ENCODE measurements at places on chromosomes 12 and 14.

DNA sequence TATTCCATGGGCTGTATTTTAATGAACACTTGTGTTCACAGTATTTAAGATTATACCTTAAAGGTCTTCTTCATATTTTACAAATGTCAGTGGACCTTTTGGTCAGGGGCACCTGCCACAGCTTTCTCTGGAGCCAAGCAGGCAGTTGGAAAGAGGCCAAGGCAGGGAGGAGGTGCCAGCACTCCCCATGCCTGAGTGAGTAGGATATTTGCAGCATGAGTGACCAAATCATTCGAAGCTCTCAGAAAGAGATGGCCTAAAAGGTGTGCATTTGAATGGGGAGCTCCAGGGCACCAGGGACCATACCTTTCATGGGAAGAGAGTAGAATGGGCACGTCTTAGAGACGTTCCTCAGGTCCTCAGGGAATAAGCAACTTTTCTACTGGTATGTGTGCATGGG, 121.6 kb downstream of the GPR135 start:
- no peak for DNase-seq

DNA sequence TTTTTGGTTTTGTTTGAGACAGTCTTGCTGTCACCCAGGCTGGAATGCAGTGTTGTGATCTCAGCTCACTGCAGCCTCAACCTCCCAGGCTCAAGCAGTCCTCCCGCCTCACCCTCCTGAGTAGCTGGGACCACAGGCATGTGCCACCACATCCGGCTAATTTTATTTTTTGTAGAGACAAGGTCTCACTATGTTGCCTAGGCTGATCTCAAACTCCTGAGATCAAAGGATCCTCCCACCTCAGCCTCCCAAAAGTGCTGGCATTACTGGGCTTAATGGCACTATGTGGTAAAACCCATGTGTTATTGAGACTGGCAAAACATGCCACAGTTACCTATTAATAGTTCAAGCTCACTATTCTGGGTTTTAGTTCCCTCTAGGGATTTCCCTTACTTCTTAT, 51.2 kb upstream of the KCNH3 start:
- no peak for DNase-seq

DNA sequence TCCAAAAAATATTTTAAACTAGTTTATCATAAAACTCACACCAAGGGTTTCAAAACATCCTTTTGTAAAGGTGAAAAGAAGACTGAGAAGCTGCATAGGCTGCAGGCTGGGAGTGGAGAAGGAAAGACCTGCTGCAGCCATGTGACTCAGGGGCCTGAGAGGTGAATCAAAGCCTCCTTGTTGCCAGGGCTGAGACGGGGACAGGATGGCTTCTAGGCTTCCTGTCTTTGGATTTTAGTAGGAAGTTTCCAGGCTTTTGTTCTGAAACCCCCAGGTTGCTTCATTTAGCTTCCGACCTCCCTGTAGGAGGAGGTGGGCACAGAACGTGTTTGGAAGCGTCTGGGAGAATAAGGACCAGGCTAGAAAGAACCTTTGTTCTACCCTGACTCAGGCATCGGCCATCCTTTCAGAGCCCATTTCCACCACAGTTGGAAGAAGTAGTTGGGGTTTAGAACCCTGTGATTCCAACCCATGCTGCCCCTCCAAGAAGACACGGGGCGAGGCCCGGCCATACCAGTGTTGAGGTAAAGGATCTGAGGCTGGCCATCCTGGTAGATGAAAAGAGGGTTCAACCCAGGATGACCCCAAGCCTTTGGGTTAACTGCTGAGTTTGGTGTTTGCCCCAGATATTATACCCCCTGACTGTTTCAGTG, 122.4 kb downstream of the SLC25A47 start:
- DNase-seq, result no peak

DNA sequence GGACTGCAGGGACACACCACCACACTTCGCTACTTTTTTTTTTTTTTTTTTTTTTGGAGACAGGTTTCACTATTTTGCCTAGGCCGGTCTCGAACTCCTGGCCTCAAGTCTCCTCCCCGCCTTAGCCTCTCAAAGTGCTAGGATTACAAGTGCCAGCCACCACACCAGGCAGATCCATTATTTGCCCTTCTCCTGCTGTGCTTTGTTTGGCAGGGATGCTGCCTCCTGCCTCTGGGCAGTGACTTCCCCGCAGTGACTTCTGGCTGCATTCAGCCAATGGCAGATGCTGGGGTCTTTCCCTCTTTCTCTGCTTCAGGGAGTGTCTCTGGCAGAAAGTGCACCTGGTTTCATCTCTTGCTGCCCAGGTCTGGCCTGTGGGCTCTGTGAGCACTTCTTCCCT, 6.7 kb upstream of the MORN3 start:
- no peak for DNase-seq

DNA sequence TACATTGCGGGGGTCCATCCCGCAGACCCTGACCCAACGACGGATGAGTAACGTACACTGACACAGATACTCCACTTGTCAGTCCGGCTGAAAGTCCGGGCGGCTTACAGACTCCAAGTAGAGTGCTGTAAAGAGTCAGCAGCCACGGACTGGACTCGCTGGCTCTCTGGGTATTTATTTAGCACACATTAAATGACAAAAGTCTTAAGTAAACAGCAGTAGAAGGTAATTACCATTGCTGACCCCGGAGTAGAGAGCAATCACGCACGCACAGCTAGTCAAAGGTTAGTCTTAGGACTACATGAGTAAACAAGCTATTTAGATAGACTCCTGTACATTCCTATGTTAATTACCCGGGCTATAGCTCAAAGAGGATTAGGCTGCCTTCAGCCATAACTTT, 780.9 kb downstream of the RPS29 start:
- no peak for DNase-seq

GRCh38 chr12:65324551-65324950, 46.1 kb downstream of the MSRB3 start:
- DNase-seq, result no peak

DNA sequence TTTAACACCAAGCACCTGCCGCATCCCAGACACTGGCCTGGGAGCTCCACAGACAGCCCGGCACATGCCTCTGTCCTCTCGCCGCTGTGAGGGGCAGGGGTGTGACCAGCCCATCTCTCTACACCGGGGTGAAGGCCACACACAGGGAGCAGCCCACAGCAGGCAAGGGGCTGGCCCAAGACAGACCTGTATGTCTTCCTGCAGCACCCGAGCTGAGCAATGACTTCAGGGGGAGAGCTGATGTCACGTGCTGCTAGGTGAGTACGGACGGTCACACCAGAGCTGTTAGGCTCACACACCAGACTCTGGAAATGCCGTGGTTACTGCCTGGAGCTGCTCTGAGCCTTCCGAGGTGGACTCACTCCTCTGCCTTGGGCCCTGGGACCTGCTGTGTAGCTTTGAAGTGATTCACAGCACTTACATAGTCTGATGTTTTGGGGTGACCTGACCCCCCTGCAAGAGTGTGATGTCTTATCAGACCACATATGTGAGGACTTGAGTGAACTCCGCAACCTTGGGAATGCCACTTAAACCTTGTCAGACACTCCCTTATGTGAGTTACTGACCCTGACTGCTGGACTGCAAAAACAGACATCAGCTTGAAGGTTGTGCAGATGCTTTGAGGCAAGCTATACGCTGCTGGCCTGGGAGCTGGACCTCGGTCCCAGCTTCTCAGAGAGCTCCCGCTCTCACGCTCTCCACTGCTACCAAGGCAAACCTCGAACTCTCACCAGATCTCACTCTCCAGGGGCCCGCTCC, 1.8 kb downstream of the XRCC3 start:
- no peak for DNase-seq

DNA sequence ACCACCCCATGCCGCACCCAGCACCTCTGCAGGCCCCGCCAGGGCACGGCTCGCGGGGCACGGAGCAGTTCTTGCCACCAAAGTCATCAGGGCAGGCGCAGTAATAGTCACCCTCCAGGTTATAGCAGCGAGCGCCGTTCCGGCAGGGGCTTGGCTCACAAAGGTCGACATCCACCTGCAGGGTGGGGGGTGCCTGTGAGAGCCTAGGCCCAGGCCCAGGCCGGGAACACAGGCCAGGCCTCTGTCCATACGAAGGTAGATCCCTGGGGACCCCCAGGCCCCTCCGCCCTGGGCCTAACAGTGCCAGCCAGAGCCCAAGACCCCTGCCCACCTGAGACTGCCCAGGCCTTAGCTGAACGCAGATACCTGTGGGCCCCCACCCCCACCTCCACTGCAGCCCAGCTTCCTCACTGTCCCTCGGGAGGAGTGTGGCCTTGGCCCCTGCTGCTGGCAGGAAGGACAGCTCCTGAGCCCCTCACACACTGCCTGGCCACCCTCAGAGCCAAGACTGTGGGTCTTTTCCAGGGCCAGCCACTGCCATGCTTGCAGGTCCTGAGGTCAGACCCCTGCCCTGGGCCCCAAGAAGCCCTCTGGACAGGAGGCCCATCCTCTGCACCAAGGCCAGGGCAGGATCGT, 19.3 kb downstream of the JAG2 start:
- no peak for DNase-seq

GRCh38 chr12:48296586-48297282, 54.0 kb downstream of the ZNF641 start:
- DNase-seq, result no peak

GRCh38 chr12:124231980-124232653, 62.8 kb upstream of the RFLNA start:
- peak; percentile 93 for DNase-seq

DNA sequence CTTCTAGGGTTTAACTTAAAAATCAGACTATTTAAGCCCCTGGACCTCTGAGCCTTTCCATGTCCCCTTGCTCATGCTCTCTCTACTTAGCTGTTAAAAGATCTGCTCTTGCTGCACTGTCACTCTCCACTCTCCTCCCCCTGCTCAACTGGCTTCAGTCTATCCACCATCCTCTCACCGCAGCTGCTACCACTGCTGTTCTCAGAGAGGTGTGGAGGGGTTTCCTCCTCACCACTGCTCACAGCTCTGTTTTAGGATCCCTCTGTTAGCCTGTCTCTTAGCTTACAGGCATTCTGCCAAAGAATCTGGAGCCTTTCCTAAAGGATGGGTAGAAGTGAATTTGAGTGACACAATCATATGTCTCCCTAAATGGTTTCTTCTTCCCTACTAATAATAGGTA, 43.7 kb upstream of the ATP2B1 start:
- no peak for DNase-seq

DNA sequence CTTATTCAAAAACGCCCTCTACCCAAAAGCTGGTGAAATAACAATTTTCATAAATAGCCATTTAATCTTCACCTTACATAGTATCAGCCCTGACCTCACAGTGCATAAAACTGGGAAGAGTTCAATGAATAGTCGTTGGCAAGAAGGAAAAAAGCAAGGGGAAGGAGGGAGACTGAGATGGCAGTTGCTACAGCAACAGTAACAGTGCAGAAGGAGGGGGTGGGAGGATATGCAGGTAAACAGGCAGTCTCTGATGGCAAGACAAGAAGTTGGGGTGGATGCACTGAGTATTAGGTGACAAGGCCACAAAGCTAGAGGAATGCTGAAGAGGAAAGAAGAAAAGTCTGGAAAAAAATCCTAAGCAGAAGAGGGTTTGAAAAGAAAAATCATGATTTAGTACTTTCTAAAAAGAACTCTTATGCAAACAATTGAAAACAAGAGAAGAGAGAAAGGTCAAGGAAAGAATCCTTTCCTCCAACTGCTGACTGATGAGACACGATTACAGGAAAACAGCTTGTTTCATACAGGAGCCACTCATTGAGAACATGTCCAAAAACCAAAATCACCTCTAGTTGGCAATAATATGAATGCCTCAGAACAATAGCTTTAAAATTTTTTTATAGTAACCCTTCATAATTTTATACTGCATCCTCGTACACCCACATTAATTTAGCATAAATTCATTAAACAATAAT, 56.0 kb downstream of the DCAF5 start:
- DNase-seq, result no peak

DNA sequence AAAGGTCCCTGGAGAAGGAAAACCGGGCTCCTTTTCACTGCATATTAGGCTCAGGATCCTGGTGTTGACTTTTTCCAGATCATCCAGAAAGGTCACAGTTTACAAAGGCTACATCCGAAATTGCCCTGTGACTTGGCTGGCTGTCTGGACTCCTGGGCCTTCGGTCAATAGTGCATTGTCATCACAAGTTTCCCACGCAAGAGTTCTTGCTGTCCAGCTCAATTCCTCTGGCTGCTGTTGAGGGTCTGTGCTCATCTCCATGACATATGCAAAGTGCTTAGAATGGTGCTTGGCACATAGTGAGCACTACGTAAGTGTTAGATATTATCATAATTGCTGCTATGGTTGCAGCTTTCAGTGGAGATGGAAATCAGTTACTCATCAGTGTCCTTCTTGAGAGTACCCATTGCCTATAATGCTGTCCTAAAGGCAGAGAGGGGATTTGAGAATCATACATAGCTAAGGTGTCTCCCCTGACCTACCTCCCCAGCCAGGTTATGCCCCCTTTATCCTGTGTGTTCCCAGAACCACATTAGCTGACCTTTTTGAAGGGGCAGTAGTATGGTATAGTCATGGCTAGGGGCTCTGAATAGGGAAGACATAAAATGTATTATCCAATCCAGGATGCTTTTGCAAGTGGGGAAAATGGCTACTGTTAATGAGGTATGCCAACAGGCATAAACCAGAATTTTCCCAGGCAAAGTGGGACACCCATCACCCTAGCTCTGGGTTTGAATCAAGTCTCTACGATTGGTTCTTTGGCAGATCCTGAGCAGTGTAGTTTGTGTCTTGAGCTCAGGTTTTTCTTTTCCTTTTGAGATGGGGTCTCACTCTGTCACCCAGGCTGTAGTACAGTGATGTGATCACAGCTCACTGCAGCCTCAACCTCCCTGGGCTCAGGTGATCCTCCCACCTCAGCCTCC, 132.0 kb upstream of the CCND2 start:
- DNase-seq, result no peak

DNA sequence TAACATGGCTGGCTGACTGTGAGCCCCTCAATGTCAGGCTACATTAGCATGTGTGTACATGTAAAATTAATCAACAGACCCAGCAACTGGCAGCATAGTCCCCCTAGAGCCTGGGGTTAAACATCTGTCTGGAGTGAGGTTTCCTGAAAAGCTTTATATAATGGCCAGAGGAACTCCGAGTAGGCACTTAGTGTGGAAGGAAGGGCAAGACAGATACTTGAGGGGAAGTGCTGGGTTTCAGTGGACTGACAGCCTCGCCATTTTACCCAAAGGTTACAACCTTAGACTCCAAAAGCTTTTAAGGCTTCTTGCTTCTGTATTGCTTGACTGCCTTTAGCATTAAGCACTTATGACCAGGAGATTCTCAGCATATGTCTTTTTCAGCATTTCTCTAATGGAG, 430.8 kb downstream of the FLRT2 start:
- no peak for DNase-seq

Measured in D721Med (cell line).